ENCODE measurements at places on chromosomes 6 and 20.

DNA sequence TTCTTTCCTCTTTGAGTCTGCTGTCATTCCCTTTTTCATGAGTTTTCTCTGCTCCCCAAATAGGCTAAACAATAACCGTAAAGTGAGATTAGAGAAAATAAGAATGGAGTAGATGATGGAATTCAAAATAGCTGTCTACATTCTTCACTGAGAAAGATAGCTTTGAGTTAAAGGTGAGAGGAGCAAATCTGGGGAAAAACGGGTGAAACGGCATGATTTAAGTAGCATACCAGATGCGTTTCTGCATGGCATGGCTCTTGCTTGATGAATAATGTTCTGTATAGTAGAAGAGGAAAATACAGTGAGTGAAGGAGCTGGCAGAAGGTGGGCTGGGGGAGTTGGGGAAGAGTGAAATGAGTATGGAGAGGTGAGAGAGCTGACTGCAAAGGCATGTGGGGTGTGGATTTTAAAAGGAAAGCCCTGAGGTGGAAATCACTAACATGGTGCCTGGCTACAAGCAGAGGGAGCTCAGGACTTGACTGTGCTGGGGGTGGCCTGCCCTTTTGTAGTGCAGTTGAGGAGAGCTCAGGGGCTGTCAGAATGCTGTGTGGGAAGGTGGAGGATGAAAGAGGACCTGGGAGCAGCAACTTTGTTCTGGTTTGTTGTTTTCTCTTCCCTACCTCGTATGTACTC, 8.8 kb downstream of the BICRAL start:
- no peak for DNase-seq

DNA sequence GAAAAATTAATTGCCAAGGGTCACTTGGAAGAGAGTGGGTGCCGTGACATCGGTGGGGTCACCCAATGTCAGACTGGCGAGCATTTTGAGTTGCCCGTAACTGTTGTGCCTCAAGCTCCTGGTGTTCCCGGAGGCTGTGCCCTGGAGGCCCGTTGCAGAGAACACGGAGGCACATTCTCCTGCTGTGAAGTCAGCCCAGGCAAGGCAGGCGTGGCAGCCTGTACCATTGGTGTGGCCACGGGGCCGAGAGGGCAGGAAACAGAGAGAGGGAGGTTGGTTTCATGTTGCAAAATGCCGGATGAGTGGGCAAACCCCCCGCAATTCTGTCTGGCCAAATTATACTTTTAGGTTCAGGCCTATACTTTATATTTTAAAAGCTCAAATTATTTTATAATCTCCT, 81.2 kb downstream of the THBS2 start:
- no peak for DNase-seq

DNA sequence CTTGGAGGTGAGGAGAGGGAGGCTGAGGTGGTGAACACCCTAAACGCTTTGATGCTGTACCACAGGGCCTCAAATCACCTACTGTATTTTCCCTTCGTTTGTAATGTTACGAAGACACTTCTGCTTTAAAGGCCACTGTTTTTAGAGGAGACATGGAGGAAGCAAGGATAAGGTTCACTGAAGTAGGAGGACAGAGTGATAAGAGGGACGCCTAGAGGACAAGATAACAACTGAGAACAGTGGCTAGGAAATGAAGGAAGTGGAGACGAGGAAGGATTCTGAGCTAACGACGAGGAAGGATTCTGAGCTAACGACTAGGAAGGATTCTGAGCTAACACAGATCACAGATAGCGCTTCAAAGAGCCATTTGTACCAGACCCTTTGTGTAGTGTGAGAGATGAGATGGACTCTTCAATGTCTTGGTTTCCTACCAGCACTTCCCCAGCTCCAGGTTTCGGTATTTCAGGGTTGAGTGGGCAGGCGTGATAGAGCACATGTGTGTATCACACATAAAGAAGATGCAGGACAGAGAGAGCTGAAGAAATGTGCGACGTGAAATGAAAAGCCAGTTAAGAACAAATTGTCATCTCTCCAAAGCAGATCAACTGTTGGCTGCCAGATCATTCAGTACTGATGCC, 7.5 kb downstream of the SF3B5 start:
- no peak for DNase-seq

- peak; percentile 1 for DNase-seq
Observed at GRCh38 chr6:88670369-88670768, 293.0 kb downstream of the RNGTT start.

- DNase-seq: no peak
Observed at GRCh38 chr6:28425944-28426541, 17.2 kb downstream of the ZSCAN23 start.

GRCh38 chr6:127100510-127101140, 17.8 kb upstream of the RSPO3 start:
- peak; percentile 19 for DNase-seq

DNA sequence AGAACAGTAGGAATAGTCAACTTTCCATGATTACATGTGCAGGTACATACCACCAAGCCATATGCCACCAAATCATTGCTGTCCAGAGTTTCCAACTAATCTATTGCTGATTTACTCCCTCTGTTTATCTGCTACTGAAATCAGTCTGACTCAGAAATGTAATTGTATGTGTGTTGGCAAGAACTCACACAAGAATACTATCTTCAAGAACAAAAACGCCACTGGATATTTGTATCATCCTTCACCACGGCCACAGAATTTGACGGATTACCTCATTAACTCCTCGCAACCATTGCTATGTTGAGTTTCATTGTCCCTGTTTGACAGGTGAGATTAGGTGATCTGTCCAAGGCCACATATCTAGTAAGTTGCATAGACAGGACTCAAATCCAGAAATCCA, 159.2 kb downstream of the GMPR start:
- peak; percentile 39 for DNase-seq

DNA sequence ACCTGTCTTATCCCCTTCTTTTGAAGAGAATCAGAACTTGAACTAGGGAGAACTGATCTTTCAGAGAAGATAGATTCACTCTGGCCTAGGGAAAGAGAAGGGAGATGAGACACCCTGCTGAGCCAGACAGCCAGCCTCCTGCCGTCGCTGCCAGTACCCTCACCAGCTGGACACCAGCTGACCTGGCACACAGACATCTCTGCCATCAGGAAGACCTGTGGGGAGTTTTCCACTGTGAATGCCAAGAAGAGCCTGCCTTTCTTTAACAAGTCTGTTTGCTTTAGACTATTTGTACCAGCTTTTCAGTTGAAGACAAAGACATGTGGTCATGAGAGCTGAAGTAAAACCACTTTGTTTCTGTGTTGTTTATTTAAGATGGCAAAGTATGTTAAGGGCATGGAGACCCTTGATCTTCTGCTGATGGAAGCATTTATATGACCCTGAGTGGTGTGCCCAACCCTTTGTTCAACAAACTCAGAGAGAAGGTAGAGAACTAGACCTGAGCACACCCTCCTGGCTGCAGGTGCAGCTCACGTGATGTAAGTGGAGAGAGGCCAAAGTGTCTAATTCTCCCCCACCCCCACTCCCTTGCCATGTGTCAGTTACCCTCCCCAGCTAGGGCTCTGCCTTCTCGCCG, 82.3 kb upstream of the SLC24A3 start:
- no peak for DNase-seq

DNA sequence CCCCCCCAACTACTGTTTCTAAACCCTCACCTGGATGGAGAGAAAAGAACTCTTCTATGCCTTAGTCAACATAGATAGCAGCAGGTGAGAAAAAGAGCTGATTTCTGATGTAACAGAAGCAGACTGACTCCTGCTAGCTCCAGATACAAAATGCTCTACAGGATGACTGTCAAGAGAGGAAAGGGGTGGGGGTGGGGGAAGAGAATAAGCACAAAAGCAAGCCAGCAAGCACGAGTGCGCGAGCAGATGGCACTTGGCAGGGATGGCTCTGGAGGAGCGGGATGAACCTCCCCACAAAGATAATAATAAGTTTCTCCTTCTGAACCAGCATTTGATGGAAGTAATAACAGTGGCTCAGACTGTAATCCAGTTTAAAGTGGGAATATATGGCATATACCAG, 45.6 kb upstream of the SPDEF start:
- DNase-seq: no peak

DNA sequence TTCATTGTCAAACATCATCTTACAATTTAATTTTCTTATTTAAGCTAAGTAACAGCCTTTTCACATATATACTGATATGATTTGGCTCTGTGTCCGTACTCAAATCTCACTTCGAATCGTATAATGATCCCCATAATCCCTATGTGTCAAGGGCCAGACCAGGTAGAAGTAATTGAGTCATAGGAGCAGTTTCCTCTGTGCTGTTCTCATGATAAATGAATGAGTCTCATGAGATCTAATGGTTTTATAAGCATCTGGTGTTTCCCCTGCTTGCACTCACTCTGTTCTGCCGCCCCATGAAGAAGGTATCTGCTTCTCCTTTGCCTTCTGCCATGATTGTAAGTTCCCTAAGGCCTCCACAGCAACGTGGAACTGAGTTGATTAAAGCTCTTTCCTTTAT, 25.1 kb upstream of the CMTR1 start:
- DNase-seq: no peak

DNA sequence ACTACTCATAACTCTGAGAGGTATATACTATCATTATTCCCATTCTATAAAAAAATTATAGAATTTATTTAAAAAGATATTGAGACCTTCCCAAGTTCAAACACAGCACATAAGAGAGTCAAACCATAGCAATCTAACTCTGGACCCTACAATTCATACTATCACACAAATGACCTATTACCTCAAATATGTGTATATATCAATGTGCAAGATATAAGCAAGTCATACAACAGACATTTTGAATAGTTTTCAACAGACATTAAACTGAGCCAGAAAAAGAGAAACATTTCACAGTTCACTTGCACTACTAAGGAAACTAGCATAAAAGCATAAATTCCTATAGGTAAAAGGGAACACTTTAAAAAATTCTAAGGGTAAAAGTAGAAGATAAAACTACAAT, 11.7 kb downstream of the PHIP start:
- DNase-seq: no peak

DNA sequence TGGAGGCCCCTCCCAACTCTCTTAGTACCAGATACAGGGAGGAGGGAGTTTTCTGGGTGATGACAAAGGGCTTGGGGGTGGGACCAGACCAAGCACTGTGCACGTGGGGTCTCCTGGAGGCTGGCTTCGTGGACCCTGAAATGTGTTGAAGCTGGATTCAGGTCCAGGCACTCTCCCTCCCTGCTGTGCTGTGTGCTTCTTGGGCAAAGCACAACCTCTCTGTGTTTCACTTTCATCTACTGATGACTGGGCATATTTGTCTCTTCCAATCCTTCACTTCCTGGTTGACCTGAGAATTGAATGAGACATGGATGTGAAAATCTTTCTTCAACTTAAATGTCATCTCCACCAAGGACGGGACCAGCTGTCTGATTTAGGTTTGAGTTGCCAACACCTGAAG, 14.5 kb upstream of the MLN start:
- DNase-seq: no peak

- DNase-seq: peak; percentile 49
Observed at GRCh38 chr20:59377842-59378241, 77.4 kb downstream of the EDN3 start.

- DNase-seq: no peak
Observed at GRCh38 chr6:34633256-34633655, 63.3 kb downstream of the ILRUN start.

DNA sequence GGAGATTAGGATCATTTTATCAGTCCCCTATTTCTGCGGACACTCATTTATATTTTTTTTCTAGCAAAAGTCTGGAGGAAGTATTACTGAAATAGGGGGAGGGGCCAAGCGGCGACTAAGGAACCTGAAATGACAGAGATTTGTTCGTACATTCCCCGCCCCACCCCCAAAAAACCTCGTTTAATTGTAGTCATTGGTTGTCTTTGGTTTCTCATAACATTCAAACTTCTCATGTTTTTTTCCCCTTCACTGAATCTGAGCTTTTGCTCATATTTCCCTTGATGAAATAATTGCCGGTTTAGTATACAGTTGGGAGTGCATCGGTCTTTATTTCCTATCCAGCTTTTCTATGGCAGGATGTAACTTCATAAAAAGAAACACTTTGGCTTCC, 768 bp upstream of the FYN start:
- no peak for DNase-seq

DNA sequence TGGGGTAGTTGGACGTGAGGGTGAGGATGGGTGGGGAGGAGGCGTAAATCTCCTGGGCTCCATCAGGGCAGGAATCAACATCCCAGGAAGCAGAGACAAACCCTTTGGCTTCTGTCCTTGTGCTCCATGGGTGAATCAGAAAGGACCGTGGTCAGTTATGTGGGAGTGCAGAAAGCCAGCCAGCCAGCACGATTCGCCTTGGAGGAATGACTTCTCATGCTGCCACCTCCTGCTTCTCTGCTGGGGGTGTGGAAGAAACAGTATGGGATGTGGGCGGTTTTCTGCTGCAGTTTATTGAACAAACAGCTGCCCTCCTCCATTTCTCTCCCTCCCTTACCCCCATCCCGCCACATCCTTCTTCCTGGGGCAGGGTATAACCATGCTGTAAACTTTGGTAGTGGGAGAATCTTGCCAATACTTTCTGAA, 214.5 kb downstream of the SOX4 start:
- peak; percentile 64 for DNase-seq

- peak; percentile 35 for DNase-seq
Observed at GRCh38 chr6:90100059-90100665, 196.5 kb downstream of the BACH2 start.

GRCh38 chr6:35731414-35731735, 5.5 kb upstream of the ARMC12 start:
- DNase-seq: peak; percentile 83

- no peak for DNase-seq
Observed at GRCh38 chr6:636488-636887, 20.4 kb downstream of the HUS1B start.

GRCh38 chr6:168711666-168712300, 270.8 kb downstream of the SMOC2 start:
- no peak for DNase-seq

GRCh38 chr6:52418606-52419005, 1.5 kb upstream of the EFHC1 start:
- DNase-seq: no peak
